ENCODE measurements at places on chromosomes 7 and 10.

- DNase-seq = no peak
These were observed 271.6 kb downstream of the RPS24 start for GRCh38 chr10:78305311-78305710.

DNA sequence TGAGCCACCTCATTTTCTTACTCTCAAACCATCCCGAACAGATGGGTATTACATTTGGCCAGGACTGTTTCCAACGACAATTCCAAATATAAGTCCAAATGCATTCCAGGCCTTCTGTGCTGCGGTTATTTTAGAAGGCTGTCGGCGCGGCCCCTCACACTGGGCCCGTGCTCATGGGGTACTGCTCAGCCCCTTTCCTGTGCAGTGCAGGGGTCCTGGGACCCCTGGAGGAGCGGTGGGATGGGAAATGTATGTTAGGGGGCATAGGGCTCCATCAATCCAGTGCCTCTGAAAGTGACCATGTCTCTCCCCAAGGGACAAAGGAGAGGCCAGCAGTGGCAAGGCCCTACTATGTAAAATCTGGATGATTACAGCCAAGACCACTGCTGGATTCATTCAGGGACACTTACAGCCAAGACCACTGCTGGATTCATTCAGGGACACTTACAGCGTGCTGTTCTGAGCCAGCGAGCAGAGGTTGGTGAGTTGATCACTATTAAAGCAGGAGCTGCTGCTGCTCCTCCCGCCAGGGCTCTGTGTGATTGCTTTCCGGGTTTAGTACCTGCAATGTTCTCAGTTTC lies 66.3 kb downstream of the CHST15 start:
- no peak for DNase-seq

- DNase-seq = no peak
These were observed 18.8 kb upstream of the TLL2 start for GRCh38 chr10:96532523-96532922.

- no peak for DNase-seq
These were observed 8.4 kb downstream of the IKZF5 start for GRCh38 chr10:123000155-123000554.

DNA sequence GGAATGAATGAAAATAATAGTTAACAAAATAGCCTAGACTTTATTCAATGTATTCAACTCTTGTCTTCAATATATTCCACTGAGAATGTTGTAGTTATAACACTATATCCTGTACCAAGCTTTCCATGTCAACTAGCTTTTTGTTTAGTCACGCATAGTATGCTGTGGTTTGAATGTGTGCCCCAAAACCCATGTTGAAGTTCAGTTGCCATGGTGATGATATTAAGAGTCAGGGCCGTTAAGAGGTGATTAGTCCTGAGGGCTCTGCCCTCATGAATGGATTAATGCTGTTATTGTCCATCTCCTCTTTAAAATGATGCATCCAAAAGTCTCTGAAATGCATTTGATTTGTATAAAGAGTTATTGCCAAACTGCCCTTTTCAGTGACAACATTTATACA lies 887.6 kb downstream of the NRG3 start:
- no peak for DNase-seq

- DNase-seq = no peak
These were observed 700 bp downstream of the SMC3 start for GRCh38 chr10:110568055-110568735.

GRCh38 chr10:3412071-3412582 lies 239.5 kb upstream of the PITRM1 start:
- DNase-seq = no peak

DNA sequence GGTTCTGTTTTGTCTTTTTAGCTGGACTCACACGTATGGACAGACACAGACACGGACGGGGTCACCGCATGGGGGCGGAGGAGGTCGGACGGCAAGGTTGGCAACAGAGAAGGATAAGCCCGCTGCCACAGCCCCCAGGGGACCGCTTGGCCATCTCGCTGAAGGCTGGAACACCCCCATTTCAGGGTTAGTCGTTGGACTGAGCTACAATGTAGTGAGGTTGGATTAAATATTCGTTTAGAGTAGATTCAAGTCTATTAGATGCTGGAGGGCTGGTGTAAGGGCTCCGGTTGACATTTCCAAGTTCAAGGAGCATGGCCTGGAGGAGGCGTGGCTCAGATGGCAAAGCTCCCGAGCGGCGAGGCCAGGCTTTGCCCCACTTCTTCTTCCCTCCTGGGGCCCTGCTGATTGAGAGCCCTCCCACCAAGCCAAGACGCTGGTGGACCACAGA lies 35.2 kb downstream of the PPIF start:
- no peak for DNase-seq

Data from stimulated activated CD8-positive, alpha-beta memory T cell treated with anti-CD3 and anti-CD28 coated beads, Interleukin-4, amount 100 ng/mL, for 1 hour (primary cell).